ENCODE measurements at places on chromosomes 5 and 9.

DNA sequence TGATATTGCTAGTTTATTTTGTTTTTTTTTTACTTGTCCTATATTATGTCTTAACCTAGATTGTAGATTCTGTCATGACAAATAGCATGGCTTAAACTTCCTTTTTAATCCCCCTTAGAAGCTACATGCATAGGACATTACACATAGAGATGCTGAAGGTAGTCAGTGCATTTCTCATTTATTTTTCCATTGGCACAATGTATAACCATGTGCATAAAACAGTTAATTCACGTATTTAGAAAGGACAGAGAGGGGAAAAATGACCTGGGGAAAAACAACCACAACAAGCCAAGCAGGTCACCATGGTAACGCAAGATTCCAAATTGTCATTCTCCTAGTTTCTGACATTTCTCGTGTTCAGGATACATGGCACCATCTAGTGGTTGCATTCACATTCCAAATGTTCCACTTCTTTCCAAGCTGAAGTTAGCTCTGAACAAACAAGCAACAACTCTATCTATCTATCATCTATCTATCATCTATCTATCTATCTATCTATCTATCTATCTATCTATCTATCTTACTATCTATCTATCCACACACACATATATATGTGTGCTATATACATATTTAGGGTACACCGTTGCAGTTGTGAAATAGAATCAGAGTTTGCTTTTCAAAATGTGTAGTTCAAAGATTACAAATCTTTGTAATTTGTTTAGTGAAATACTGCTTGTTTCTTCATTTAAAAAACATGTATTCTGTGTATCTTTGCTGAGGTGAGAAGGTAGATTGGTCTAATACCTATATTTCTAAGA, 487.2 kb upstream of the ST8SIA4 start:
- DNase-seq, result no peak

- no peak for DNase-seq
Observed at GRCh38 chr5:169290895-169291294, 10.0 kb downstream of the SLIT3 start.

DNA sequence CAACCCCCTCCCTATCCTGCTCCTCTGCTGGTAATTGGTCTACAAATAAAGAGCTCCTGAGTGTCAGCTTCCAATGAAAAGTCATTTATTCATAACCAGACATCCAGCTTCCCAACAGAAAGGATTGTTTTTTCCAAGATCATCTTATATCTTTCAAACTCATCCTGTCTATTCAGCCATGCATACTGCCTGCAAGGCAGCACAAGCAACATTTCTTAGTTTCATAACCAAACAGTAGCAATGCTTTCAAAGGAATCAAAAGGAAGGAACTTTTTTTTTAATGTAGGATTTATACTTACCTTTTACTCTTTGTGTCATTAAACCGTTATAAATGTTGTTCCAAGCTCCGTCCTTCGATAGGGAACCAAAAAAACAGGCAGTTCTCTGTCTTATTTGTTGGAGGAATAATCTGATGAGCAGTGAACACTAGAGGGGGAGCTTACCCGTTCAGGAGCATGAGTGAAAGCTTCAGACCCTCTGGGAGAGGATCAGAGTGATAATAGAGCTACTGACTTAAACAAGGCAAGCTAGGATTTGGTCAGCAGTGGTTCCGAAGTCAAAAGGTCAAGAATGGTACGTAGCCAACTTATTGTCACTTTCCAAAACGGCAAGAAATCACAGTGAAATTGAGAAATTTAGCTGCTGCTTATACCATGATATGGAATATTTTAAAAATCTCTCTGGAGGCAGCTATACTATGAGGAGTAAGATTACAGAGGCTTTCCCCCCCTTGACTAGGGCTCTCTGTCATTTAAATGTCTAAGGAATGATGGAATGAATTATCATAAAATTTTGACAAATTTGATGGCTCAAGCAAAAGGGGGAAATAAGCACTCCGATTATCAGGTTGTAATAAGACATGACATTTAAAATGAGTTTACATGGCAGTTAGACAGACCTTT, 892.9 kb downstream of the NR2F1-AS1 start:
- DNase-seq, result no peak

- DNase-seq, result no peak
Observed at GRCh38 chr5:132744659-132745058, 2.6 kb upstream of the CCNI2 start.

GRCh38 chr9:98922721-98923435, 20.8 kb upstream of the COL15A1 start:
- no peak for DNase-seq

All from NCI-H1092 (cell line).